ENCODE measurements at places on chromosomes 12 and 14.
A peak's percentile ranks its signal among the peaks of the same experiment; 100 is the strongest.

DNA sequence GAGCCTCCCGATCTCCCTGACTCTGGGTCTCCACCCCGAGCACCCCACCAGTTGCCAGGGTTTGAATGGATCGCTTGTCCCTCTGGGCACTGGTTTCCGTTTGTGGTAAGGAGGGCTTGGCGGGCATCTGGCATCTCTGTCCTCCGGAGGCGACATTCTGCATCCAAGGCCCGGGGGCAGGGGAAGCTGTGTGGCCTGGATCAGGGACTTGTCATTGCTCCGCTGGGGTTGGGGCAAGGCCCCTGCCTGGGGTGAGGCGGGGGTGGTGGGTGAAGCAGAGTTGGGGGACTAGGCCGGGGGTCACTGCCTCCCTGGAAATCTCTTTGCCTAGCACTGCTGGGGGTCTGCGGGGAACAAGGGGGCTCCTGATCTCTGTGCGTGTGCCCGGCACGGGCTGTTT is 30.2 kb downstream of the KIF26A start:
- DNase-seq, result no peak

DNA sequence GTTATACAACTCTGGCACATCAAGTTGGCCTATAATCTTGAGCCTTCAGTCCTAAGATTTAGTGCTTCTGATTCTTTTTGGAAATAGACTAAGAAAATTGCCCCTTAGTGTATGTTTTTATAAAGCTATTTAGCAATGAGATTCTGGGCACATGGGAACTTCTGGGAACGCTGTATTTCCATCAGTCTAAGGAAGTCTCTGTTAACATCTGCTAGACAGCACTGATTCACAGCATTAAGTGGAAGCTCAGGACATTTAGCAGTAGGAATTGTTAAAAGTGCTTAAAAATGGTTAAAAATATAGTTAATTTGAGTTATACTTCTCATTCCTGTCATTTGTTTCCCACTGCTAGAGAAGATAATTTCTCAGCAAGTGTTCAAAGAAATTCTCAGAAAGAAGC is 579.1 kb downstream of the SLC16A7 start:
- no peak for DNase-seq

DNA sequence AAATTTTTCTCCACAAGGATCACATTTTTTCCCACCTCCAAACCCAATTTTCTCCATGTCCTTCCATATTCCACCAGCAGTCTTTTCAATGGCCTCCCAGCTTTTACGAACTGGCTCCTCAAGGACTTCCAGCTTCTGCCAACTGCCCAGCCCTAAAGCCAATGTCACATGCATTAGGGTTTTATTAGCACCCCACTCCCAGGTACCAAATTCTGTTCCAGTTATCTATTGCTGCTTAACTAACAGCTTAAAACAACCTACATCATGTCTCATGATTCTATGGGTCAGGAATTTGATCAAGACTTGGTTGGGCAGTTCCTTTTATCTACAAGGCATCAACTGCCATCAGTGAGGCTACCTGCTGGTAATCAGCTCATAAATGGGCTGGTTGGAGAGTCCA is 151.3 kb downstream of the SPTSSA start:
- no peak for DNase-seq

GRCh38 chr12:50060120-50060468 is 2.7 kb downstream of the ASIC1 start:
- DNase-seq, result no peak

- peak; percentile 77 for DNase-seq
Observed at GRCh38 chr12:92570056-92570753, 132.6 kb upstream of the PLEKHG7 start.

GRCh38 chr12:94761559-94761958 is 111.2 kb upstream of the TMCC3 start:
- peak; percentile 36 for DNase-seq

DNA sequence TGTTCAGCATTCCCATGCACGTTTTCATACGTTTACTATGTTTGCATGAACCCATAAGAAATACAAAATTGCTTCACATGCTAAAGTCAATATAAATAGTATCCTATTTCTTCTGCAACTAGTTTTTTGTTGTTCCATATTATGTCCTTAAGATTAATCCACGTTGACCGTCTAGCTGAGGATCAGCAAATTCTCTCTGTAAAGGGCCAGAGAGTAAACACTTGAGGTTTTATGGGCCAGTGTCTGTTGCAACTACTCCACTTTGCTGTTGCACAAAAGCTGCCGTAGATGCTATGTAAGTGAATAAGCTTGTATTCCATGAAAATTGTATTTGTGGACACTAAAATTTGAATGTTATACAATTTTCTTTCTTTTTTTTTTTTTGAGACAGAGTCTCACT is 21.1 kb upstream of the PITPNM2 start:
- DNase-seq, result no peak

DNA sequence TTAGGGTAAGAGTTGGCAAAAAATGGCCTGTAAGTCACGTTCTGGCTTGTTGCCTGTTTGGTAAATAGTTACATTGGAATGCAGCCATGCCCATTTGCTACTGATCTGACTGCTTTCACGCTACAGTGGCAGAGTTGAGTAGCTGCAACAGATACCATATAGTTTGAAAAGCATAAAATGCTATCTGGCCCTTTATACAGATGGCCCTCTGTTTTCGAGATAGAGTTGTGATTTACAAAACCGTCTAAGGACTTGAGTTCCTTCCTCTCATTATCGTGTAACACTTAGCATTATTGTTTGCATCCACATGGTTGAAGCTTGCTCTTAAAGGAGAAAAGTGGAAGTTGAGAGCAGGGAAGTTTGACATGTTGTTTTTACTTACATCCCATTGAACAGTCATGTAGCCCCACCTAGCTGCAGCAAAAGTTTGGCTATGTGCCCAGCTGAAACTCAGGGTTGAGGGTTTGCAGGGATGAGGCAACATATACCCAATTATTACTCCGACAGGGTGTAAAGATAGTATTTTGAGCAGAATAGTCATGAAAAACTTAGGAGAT is 11.3 kb upstream of the SCFD1 start:
- peak; percentile 47 for DNase-seq

All from AG04450 (cell line).